SJCRH30 (cell line): ENCODE measurements at places on chromosomes 4 and X.
A peak's percentile ranks its signal among the peaks of the same experiment; 100 is the strongest.

GRCh38 chr4:77209012-77209411 lies 52.0 kb downstream of the CCNG2 start:
- no peak for DNase-seq

DNA sequence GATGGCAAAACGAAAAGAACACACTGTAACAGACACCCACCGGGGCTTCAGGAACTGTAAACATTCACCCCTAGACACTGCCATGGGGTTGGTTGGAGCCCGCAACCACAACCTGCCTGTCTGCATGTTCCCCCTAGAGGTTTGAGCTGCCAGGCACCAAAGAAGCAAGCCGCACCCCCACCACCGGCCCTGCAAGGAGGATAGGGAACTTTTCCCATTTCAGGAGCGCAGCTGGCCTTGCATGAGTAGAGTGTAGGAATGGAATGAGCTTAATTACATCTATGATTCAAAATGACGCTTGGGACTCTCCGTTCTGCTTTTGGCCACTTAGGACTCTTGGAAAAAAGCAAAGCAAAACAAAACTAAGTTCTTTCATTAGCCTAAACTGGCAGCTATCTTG lies 243.6 kb upstream of the CTSO start:
- no peak for DNase-seq

DNA sequence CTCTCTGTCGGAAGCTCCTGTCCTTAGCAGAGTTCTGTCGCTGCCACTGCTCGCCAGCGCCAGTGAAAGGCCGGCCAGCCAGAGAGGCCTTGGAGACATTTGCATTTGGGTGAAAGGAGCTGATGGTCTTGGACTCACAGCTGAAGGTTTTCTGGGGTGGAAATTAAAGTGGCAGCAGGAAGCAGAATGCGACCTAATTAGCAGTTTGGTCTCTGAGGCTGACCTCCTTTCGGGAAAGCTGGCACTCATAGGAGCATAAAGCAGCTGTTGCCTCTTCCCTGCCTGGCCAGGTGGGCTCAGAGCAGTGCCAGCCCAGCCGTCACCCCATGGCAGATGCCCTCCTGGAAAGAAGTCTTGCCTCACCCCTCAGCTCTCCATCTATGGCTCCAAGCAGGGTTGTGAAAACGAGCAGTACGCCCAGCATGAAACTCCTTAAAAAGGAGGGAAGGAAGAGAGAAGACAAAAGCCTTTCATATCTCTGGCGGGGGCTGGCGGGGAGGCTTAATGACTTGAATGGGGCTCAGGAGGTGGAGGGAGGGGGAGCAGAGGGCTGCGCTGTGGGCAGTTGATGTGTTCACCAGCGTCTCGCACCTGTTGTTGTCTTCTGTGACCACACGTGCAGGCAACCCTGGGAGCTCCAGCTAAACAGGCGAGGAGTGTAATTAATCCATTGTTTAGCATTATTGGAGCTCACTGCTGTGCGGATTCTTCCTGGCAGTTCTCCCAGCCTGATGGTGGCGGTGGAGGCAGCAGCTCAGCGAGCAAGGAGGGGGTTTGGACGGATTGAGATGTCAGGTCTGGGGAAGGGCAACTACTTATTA lies 264.0 kb downstream of the MID1IP1 start:
- peak; percentile 88 for DNase-seq

GRCh38 chr4:874056-874455 lies 48.1 kb upstream of the CPLX1 start:
- DNase-seq = peak; percentile 62

DNA sequence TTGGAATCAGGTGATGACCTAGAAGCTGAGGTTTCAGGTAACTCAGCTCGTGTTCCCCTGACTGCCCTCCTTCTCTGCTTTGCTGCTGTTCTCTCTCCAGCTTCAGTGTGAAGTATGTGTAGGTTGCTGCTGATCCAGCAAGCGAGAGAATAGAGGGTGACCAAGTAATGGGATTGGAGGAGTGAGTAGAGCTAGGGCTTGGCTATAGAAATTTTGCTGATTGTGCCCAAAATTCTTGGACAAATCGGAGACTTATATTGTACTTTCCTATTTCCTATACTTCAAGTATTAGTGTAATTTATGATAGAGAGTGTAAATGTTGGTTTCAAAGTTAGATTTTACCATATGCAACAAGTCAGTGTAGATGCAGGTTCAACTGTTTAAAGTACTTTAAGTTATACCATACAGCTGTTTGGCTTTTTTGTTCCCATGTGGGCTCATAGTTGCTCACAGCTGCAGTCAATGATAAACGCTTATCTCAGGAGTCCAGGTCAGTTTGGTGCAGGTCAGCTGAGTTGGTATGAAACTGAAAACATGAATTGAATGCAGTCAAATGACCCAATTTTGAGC lies 48.0 kb downstream of the RAPGEF2 start:
- no peak for DNase-seq

- DNase-seq = no peak
Measured at GRCh38 chrX:76428243-76429130, 977 bp downstream of the MAGEE1 start.

DNA sequence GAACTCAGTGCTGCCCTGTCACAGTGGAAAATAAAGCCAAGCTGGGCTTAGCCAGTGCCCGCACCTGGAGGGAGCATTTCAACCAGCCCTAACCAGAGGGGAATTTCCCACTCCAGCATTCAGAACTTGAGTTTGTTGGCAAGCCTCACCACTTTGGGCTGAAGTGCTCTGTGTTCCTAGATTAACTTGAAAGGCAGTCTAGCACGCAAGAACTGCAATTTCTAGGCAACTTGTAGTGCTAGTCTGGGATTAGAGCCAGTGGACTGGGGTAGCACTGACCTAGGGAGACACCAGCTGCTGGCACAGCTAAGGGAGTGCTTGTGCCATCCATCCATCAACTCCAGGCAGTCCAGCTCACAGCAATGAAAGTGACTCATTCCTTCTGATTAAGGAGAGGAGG lies 1060.6 kb upstream of the GRID2 start:
- no peak for DNase-seq

GRCh38 chrX:106022238-106022637 lies 16.3 kb downstream of the SERPINA7 start:
- DNase-seq = no peak

DNA sequence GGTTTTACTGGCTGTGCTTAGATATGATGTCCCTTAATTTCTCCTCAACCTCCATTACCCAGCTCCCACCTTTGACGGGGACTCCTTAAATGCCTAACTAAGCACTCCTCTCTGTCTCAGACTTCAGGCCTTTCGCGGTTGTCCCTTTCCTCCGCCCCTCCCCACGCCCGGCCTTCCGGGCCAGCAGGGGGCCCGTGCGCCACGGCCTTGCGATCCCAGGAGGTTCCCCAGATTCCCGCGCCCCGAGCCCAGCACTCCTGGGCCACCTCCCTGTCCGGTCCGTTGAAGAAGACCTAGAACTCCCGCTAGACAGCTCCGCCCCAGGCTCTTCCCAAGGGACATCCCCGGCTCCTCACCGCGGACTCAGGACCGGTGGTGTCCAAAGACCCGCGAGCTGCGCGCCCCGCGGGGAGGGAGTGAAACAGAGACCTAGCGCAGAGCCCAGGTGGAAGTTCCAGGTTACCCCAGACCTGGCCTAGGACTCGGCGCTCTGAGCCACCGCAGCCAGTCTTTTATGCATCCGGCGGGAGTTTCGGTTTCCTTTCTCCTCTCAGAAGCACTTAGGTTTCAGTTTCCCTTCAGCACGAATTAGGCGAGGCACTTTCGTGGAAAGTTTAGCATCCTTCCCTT lies at the start of gene DDX60:
Gene DDX60, minus strand, starts transcription at position 487 of the 630 bp plus-strand sequence. CDS start 7,493 bp downstream, outside the sequence.
- DNase-seq = peak; percentile 73

GRCh38 chrX:23633834-23634580 lies 33.3 kb upstream of the PRDX4 start:
- DNase-seq = no peak

GRCh38 chrX:40213092-40213491 lies 115.3 kb upstream of the BCOR start:
- DNase-seq = no peak

- DNase-seq = no peak
Measured at GRCh38 chrX:12434493-12434892, 296.2 kb downstream of the FRMPD4 start.

GRCh38 chr4:8312976-8313375 lies 43.4 kb downstream of the HTRA3 start:
- no peak for DNase-seq

DNA sequence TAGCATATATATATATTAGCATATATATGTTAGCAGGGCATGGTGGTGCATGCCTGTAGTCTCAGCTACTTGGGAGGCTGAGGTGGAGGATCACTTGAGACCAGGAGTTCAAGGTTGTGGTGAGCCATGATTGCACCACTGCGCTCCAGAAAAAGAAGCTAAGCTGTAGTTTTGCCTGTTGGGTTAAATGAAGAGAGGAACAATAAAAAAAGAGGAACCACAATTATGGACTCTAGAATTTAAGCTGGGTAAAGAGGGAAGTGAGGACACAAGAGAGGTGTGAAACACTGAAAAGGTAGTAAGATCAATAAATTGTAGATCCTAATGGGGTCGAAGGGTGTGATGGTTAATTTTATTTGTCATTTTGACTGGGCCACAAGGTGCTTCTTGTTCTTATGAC lies 40.5 kb upstream of the HSD17B10 start:
- DNase-seq = no peak

DNA sequence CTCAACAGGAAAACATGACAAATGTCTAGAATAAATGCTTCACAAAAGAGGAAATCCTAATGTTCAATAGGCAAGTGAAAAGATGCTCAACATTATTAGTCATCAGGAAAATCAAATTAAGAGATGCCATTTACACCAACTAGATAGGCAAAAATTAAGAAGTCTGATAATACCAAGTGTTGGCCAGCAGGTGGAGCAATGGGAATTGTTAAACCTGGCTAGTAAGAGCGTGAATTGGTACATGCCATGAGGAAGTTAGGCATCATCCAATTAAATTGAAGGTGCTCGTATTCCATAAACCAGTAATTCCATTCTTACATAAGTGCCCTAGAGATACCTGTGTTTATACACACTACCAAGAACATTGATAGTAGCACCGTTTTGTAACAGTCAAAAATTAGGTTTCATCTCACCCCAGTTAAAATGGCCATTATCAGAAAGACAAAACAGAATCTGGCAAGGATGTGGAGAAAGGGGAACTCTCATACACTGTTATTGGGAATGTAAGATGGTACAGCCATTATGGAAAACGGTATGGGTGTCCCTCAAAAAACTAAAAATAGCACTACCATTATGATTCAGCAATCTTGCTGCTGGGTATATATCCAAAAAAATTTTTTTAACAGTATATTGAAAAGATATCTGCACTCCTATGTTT lies 14.0 kb upstream of the ZCCHC18 start:
- peak; percentile 1 for DNase-seq

GRCh38 chrX:1717373-1717772 lies 102.5 kb downstream of the ASMT start:
- no peak for DNase-seq
